ENCODE measurements at places on chromosomes 1 and 21.

GRCh38 chr1:81998165-81998564 is 197.4 kb downstream of the ADGRL2 start:
- DNase-seq, result no peak

- no peak for DNase-seq
Observed at GRCh38 chr1:241635556-241636152, 4.5 kb downstream of the CHML start.

GRCh38 chr1:64320922-64321614 is 117.6 kb downstream of the UBE2U start:
- DNase-seq, result no peak

DNA sequence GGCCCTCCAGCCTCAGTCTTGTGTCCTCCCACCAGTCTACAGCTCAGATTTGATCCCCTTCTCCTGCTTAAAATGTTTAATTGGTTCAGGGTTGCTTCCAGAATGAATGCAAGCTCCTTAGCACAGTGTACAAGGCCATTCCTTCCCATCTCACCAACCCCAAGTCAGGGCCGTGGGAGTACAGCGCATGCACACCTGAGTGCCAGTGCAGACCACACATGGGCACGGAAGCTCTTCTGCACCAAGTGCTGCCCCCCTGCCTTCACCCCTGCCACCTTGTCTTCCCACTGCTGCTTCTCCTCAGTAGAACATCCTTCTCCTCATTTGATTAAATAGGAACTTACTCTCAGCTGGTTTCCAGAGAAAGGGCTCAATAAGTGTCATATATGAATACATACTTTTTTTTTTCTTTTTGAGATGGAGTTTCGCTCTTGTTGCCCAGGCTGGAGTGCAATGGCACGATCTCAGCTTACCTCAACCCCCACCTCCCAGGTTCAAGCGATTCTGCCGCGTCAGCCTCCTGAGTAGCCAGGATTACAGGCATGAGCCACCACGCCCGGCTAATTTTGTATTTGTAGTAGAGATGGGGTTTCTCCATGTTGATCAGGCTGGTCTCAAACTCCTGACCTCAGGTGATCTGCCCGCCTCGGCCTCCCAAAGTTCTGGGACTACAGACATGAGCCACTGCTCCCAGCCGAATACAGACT is 9.3 kb downstream of the PMF1 start:
- no peak for DNase-seq

DNA sequence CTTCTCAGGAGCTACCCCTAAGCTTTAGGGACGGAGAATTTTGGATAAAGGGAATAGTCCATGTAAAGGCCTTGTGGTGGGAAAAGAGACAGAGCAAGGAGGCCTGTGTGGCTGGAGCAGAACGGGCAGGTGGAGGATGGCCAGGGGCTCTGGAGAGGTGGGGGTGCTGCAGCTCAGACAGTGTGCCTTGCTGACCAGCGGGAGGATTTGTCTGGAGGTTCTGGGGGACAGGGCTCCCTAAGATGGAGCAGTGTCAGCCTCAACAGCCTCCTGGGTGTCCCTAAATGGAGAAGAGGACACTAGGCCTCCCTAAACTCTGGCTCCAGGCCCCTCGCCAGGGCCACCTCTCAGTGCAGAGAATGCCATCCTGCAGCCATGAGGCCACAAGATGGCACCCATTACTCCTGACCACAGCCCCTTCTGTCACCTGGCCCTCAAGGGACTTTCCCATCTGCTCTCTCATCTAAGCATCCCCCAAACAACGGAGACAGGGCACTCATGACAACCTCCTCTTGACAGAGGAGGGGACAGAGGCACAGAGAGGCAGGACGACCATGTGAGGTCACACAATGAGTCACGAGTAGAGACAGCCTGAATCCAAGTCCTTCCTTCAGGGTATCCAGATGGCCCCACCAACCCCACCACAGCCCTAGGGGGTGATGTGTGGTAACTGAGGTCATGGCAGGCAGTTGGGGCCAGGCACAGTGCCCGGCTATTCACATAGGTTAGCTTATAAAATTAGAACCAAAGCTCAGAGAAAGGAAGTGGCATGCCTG is 94.7 kb downstream of the DMRTB1 start:
- DNase-seq, result no peak
